Stimulated activated CD8-positive, alpha-beta memory T cell treated with anti-CD3 and anti-CD28 coated beads, Interleukin-15, amount 100 ng/mL, for 4 hours (primary cell): ENCODE measurements at places on chromosomes 3 and 15.

- no peak for DNase-seq
Measured at GRCh38 chr15:57554812-57555179, 36.9 kb upstream of the MYZAP start.

DNA sequence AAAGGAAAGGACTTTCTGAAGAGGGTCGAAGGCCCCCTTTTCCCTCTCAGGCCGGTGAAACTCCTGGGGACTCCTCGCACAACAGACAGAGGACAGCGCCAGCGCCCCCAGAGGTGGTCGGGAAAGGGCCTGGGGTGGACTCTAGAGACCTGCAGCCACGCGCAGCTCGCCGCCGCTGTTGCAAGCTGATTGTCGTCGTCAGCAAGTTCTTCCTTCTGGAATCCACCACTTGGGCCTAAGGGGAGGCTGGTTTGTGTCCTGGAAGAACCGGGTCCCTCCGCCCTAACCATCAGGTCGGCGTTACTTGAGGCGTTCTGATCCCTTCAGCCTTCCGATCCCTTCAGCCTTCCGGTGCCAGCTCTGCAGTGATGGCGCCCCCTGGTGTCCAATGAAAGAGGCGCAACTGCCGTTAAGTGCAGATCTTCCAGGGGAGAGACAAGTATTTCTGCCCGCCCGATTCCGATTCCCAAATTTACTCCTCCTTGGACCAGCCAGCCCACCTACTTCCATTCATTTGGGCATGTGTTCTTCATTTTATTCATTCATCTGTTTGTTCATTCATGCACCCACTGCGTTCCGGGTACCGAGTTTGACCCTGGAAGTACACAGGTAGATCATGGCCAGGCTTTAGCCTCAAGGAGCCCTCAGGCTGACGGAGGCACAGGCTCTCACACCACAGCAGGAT is 77.2 kb upstream of the SLC6A11 start:
- peak; percentile 51 for DNase-seq

GRCh38 chr3:119457246-119457645 is 6.2 kb downstream of the TMEM39A start:
- no peak for DNase-seq

DNA sequence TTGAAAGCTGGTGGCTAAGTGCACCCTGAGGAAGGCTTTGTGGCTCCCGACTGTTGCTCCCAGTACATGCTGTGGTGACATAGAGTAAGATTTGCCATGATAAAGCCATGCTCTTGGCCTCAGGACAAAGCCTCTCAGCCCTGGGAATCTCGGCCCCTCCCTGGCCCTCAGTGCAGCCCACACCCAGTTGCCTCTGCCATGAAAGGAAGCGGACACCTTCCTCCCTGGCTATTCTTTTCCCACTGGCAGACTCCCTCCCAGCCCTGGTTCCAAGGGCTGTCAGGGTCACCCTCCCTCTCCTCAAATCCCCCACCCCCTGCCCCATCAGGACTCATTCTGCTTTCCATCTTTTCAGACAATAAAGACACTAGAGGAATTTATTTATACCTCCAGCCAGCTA is 119.8 kb upstream of the NEO1 start:
- DNase-seq, result no peak

GRCh38 chr3:195762249-195762585 is 41.4 kb downstream of the MUC20 start:
- DNase-seq, result no peak

GRCh38 chr3:25125201-25125600 is 302.9 kb upstream of the RARB start:
- DNase-seq, result no peak

GRCh38 chr3:114435386-114436115 is 141.7 kb downstream of the TIGIT start:
- no peak for DNase-seq
